ENCODE measurements at places on chromosomes 5 and 9.
A peak's percentile ranks its signal among the peaks of the same experiment; 100 is the strongest.

- DNase-seq: no peak
- H3K36me3 ChIP-seq: no peaks in the 10 kb centered on the region
- no peak overlapping the region for H3K27ac ChIP-seq
- H3K4me3 ChIP-seq: no peak overlapping the region
- no peaks in the 10 kb centered on the region for H3K27me3 ChIP-seq
- no peaks in the 10 kb centered on the region for H3K4me1 ChIP-seq
Observed at GRCh38 chr9:81984928-81985327, 3.6 kb upstream of the SPATA31D1 start.

DNA sequence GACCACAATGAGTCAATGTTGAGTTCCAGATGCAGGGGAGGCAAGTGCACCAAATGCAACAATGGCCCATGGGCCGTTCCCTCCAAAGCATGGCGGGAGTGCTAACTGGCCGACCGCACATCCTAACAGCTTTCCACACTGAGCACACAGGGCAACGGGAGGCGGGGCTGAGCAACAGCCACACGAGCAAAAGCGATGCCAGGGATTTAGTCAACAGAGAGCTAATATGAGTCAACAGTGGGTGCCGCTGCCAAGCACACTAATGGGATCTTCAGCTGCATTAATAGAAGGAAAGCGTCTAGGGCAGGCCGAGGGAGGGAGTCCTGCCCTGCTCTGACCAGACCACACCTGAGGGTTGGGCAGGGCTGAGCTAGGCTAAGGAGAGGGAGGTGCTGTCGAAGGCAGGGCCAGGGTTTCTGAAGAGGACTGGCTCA is 4.6 kb downstream of the EPB41L4B start:
- no peak for DNase-seq
- H3K4me1 ChIP-seq: peaks cover 22% of the 10 kb centered on the region
- H3K27me3 ChIP-seq: no peaks in the 10 kb centered on the region
- no peak overlapping the region for H3K4me3 ChIP-seq

- H3K4me1 ChIP-seq: no peaks in the 10 kb centered on the region
- no peak overlapping the region for H3K4me3 ChIP-seq
- no peaks in the 10 kb centered on the region for H3K27me3 ChIP-seq
- no peaks in the 10 kb centered on the region for H3K36me3 ChIP-seq
- H3K27ac ChIP-seq: no peak overlapping the region
Observed at GRCh38 chr5:33526755-33527154, 86.0 kb downstream of the TARS1 start.

- H3K27me3 ChIP-seq: no peaks in the 10 kb centered on the region
- H3K4me1 ChIP-seq: peaks cover 14% of the 10 kb centered on the region
- DNase-seq: no peak
- H3K4me3 ChIP-seq: no peak overlapping the region
- no peaks in the 10 kb centered on the region for H3K36me3 ChIP-seq
Observed at GRCh38 chr5:143662020-143662419, 149.9 kb upstream of the HMHB1 start.

- peak overlapping the region; percentile 98 for H3K27ac ChIP-seq
- peaks cover 56% of the 10 kb centered on the region for H3K4me1 ChIP-seq
Observed at GRCh38 chr9:131255676-131256197, 20.6 kb downstream of the FAM78A start.

Data from Karpas-422 (cell line).